NAMALWA (cell line): ENCODE measurements at places on chromosomes 16 and 17.

DNA sequence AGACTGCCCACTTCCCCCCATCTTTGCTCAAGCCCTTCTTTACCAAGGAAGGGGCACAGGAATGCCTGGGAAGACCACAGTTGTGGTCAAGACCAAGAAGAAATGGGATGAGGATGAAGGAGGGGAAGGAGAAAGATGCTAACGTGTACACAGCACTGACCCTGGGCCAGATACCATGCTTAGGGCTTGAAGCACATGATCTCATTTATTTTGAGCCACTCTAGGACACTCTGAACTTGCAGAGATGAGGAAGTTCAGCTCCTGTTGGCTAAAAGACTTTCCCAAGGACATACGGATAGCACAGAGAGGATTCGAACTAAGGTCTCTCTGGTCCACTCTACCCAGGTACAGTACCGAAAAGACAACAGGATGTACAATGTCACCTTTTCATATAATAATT lies 42.6 kb downstream of the PIK3R5 start:
- no peak for DNase-seq

- no peak for DNase-seq
Observed at GRCh38 chr16:12504312-12504711, 299.4 kb downstream of the CPPED1 start.

GRCh38 chr16:1713933-1714332 lies 7.9 kb downstream of the MAPK8IP3 start:
- DNase-seq = peak; percentile 76

DNA sequence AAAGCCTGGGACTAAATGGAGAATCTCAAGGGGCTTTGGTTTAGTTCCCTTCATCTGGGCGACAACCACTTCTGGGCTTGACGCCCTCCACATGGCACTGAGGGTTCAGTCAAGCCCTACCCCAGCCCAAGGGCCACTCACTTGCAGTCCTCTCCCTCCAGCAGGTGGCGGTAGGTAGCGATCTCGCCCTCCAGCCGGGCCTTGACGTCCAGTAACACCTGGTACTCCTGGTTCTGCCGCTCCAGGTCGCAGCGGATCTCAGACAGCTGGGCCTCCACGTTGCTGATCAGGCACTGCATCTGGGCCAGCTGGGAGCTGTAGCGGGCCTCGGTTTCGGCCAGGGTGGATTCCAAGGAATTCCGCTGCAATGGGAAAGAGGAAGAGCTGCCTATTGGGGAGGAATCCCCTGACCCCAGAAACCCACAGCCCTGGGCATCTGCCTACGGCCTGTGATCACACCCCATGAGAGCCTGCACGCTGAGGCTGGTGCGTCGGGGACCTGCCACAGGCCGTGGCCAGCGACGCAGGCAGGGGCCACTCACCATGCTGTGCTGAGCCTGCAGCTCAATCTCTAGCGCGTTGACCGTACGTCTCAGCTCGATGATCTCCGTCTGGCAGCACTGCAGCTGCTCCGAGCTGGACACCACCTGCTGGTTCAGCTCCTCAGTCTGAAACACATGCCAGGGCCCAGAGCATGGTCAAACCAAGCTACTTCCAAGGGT lies 2.7 kb downstream of the KRT36 start:
- DNase-seq = peak; percentile 57

DNA sequence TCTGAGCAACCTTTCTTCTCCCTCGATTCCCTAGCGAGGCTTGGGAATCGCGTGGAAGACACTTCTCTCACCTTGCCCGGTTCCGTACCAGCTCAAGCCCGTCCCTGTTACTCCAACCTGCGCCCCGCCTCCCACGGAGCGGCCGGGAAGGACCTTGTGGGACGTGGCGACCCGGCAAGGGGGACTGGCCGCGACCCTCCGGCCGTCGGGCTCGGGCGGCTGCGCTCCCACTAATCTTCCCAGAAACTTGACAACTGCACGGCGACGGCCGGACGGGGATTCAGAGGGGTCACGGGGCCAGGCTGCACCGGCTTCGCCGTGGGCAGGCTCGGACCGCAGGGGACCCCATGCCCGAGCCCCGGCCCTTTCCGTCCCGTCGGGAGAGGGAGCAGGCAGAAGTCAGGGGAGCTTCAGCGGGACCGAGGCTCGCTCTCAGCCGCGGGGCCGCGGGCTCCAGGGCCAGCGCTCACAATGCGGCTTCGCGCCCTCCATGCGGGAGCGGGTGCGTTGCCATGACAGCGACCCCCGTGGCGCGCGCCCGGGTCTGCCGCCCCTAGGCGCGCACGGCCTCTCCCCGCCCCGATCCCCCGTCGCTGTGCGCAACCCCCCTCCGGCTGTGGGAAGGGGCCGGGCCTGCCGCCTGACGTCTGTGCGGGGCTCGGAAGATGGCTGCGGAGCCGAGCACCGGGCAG lies at the start of gene SGSM2:
SGSM2 (plus strand) TSS at position 650 of the 692 bp plus-strand sequence. CDS start 188 bp downstream, outside the sequence.
- DNase-seq = peak; percentile 59
